ENCODE measurements at places on chromosomes 7 and 10.

- no peak for DNase-seq
Measured at GRCh38 chr10:11169976-11170375, 152.3 kb downstream of the CELF2 start.

GRCh38 chr10:114458955-114459354, 54.7 kb upstream of the AFAP1L2 start:
- DNase-seq = no peak

DNA sequence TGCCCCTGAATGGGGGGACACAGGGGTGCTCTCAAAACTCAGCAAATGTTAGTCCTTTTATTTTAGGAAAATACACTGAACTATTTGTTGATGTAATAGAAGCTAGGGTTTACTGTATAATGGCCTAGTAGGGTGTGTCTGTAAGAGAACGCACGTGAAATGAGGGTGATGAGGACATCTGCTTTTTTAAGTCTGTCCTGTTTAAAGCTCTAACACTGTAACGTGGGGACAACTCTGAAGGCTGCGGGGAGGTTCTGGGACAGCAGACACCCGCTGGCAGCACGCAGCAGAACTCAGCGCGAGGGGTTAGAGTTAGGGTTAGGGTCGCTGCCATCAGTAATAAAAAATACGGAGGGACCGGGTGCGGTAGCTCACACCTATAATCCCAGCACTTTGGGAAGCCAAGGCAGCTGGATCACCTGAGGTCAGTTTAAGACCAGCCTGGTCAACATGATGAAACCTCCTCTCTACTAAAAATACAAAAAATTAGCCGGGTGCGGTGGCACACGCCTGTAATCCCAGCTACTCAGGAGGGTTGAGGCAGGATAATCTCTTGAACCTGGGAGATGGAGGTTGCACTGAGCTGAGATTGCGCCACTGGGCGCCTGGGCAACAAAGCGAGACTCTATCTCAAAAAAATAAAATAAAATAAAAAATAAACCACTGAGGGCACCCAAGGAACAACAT, 98.0 kb downstream of the CTBP2 start:
- DNase-seq = no peak

- DNase-seq = no peak
Measured at GRCh38 chr7:80259-81067, 111.9 kb upstream of the FAM20C start.

GRCh38 chr7:134473861-134474291, 15.0 kb upstream of the AKR1B1 start:
- DNase-seq = no peak

- peak; percentile 59 for DNase-seq
Measured at GRCh38 chr7:133529861-133530260, 277.0 kb downstream of the EXOC4 start.

GRCh38 chr7:96174812-96175211, 147.1 kb downstream of the SLC25A13 start:
- DNase-seq = no peak

- no peak for DNase-seq
Measured at GRCh38 chr10:15531927-15532722, 161.0 kb upstream of the FAM171A1 start.

DNA sequence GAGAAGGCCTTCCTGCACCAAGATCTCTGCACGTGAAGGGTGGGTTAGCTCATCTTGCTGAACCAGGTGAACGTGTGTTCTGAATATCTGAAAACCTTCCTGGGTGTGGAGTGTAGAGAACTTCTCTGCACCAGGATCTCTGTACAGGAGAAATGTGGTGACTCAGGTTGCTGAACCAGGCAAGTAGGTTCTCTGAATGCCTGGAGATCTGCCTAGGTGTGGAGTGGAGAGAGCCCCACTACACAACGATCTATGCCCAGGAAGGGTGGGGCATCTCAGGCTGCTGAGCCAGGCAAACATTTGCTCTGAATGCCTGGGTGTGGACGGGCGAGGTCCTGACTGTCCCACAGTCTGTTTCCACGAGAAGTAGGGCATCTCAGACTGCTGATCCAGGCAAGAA, 1002.3 kb upstream of the KCND2 start:
- no peak for DNase-seq

DNA sequence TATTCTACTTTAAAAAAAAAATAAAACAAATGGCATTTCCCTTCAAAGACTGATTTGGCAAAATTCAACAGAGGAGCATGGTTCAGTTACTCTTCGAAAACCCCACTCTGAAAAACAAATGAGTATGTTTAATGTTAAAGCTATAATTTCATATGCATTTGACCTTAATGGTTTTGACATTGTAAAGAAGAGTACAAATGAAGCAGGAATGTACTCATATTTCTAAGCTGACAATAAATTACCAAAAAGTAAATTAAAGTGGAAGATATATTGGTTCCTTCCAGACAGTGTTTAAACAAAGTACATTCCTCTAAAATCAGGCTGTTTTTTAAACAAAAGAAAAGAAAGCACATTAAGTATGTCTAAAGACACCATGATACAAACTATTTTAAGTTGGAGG, 16.4 kb downstream of the RGS10 start:
- DNase-seq = no peak

GRCh38 chr10:35079265-35079664, 10.9 kb downstream of the CUL2 start:
- no peak for DNase-seq

DNA sequence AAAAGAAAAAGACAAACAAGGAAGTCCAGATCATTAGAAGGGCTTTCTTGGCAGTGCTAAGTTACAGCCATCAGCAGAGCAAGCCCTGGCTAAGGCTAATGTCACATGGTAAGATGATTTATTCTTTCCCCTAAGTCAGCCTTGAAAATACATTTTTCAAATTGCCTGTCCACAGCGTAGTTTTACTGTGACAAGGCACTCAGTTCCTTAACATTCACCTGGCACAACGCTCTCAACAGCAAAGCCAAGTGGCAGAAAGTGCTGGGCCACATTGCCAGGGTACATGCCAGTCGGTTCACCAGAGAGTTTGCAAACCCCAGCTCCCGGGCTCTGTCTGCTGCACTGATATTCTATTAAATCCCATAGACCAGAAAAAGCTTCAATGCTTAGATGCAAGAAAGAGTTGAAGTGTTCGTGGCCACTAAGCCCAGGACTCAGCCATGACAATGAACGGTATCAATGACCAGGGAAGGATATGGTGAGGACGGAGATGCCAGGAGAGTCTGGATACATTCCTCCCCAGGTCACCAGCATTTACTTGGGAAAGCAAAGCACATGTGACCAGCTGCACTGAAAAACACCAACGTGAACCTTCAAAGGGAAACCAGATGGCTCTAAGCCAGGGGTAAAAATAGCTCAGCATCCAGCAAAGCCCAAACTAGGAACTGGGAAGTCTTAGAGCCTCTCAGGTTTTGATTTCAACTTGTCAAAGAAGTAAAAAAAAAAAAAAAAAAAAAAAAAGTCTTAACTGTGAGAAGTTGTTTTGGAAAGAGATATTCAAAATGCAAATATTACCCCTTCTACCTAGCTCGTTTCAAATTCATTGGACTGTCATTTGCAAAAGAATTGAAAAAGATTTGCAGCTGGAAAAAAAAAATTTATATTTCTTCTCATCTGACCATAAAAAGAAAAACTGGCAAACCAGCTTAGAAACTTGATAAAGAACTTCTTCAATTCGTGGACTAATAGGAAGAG, 23.9 kb upstream of the MPP7 start:
- DNase-seq = no peak

- no peak for DNase-seq
Measured at GRCh38 chr10:117677890-117678500, 135.4 kb downstream of the EMX2 start.

- DNase-seq = no peak
Measured at GRCh38 chr7:66315192-66315591, 110.1 kb downstream of the TPST1 start.

- DNase-seq = no peak
Measured at GRCh38 chr7:45185864-45186250, 28.3 kb downstream of the RAMP3 start.

DNA sequence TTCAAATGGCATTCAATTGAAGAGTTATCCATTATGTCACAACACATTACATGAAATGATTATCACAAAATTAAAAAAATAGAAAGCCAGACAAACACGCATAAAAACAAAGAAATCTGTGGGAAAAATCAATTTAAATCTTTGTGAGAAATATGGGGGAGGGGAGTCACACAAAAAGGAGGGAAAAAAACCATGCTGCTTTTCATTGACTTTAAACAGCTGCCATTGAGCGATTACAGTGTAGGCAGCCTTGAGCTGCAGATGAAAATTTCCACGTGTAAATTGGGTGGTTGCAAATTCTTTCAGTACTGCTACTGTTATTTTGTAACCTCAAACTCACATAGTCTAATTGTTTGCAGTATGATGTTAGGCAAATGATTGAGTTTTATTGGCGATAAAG, 889.9 kb upstream of the PHF14 start:
- DNase-seq = no peak

- DNase-seq = no peak
Measured at GRCh38 chr10:19683356-19683755, 132.9 kb upstream of the PLXDC2 start.

DNA sequence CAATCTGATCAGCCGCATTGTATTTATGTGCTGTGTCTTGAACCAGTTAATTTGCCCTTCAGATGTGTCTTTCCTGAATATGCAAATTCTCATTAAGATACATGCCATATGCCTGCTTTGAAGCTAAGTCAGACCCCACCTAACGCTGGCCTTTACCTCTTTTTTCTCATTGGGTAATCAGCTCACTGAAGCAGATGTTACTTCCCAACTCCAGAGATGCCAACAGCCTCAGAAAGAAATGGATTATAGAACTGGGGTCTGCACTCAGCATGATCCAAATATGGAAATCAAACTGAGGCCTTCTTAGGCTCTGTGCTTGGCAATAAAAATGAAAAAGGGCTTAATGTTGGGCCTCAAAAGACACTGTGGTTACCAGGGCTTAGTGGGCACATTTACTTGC, 113.9 kb downstream of the FZD1 start:
- no peak for DNase-seq

DNA sequence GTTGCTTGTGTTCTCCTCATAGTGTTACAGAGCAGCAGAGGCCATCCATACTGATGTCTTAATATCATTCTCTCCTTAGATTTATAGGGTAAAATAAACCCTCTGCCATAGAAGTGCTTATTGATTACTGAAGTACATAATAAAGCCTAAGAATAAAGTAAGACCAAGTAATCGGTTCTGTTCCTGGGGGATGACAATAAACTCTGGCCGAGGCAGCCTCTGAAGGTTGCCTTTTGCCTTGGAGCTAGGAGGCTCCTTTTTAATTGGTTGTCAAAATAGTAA, 711.6 kb upstream of the GALNT17 start:
- no peak for DNase-seq

DNA sequence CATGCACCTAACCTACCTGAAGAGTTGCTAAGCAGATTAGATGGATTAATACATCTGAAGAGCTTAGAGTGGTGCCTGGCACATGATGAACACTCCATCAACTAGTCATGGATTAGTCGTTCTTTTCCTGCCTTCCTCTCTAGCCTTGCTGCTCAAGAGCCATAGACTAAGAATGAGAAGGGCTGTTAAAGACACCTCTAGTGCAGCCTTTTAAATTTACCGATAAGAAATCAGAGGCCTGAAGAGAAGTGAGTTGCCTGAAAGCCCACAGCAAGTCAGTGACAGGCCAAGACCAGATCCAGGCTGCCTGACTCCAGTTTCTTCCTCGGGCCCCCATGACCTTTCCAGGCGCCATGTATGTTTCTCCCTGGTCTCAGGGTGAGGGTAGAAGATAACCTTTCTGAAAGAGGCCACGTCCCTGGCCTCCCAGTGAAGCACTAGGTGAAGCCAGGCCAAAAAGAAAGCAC, 6.5 kb downstream of the TSPAN15 start:
- DNase-seq = no peak

DNA sequence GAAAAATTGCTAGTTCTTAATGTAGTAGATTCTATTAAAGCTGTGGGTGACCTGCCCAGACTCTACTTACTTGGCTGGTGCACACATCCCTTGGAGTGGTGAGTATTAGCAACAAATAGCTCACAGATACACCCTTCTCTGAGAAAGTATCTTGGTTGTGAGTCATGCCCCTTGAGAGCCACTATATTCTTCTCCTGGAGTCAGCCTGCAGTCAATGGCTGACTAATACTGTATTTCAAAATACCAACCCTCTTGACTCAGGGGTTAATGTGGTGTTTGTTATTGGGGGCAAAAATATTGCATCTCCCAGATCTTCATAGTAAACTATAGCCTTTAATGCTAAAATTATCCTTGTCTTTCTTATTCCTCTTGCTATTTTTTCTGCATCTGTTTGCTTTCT, 354.9 kb downstream of the BMPER start:
- DNase-seq = no peak

DNA sequence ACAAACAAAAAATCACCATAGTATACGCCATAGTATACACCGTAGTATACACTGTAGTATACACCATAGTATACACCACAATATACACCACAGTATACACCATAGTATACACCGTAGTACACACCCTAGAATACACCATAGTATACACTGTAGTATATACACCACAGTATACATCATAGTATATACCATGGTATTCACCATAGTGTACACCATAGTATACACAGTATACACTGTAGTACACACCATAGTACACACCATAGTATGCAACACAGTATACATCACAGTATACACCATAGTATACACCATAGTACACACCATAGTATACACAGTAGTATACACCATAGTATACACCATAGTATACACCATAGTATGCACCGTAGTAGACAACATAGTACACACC, 157.6 kb upstream of the ADARB2 start:
- no peak for DNase-seq

DNA sequence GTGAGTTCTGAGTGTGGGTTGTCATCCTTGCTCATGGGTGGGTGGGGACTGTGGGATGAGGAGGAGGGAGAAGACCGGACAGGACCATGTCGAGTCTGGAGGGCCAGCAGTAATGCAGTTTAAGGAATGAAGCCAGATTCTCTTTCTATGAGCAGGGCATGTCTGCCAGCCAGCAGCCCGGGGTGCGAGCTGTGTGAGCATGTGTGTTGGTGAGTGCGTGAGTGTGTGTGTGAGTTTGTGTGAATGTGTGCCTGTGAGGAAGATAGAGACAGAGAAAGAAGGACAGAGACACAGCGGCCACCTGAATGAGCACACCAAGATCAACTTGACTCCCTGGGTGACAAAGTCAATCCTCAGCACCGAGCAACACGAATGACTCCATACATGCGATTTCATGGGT, 52.3 kb downstream of the ADARB2 start:
- DNase-seq = no peak

DNA sequence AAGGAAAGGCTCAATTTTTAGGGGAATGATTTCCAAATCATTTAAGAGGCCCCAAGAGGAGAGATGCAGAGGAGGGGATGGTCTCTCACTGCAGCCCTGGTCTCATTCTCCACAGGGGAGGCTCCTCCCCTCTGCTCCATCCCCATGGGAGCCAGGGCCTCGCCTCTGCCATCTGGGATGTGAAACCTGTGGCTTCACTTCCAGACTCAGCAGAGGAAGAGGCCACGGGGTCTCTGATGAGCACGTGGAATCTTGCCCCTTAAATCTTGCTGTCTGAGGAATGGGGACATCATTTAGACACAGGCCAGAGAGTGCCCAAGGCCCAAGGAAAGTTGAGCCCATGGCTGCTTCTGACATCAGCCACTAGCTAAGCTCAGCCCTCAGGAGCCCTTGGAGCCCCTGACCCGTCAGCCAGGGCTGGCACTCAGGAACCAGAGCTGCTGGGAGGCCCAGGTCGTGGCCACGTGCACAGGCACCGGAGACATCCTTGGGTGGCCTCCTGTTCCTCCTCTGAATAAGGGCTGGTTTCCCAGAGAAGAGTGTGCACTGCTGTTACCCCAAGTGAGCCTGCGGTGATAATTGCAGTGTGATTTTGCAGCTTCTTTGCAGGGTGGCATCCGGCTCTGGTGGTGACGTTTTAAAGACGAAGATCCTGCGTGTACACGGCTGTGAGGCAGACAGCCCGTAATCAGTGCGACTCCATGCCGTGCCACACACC, 50.5 kb downstream of the VIPR2 start:
- no peak for DNase-seq

Data from NCI-H187 (cell line).